Gastrocnemius medialis (tissue), 4 donors: ENCODE measurements at places on chromosomes 2 and 18.

GRCh38 chr2:172674034-172674967, 61.3 kb upstream of the RAPGEF4 start:
- DNase-seq, result no peak

- DNase-seq, result no peak
These were observed 70.3 kb upstream of the PELI1 start for GRCh38 chr2:64214281-64215115.

GRCh38 chr18:2146092-2146491, 425.2 kb downstream of the METTL4 start:
- DNase-seq, result no peak

- no peak for DNase-seq
These were observed 8.8 kb downstream of the HDAC4 start for GRCh38 chr2:239392072-239392357.

GRCh38 chr2:203993560-203993959, 57.0 kb downstream of the ICOS start:
- DNase-seq, result no peak

GRCh38 chr2:236286873-236287545, 22.8 kb upstream of the ASB18 start:
- DNase-seq, result no peak

DNA sequence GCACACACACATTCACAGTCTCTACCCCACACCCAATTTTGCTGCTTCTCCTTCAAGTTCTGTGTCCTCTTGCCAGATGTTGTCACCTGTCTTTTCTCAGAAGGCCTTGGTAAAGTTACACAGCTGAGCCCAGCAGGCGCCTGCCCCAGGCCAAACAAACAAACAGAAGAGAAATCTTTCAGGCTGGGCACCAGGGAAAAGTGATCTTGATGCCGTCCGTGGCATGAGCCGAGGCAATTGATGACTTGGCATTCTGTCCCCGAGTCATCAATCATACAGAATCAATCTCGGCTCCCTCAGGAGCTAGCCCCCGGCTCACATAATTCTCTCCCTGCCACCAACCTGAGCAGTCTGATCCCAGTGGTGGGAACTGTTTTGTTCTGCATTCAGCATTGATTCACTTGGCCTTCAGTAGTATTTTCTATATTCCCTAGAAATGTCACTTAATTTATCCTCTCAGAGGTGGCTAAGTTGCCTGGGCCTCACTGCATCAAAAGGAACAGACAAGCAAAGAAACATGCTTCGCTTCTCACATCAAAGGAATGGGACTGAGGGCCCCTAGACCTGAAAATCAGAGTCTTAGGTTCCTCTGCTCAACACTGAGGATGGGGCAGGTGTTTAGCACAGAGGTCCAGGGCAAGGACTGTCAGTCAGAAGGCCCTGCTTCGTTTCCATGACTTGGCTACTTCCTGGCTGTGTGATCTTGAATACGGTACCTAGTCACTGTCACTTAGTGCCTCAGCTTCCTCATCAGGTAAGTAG, 278.8 kb upstream of the CELF4 start:
- no peak for DNase-seq

- DNase-seq, result no peak
These were observed 14.6 kb downstream of the SLC4A3 start for GRCh38 chr2:219642069-219642454.

GRCh38 chr2:8605351-8606065, 76.3 kb upstream of the ID2 start:
- DNase-seq, result no peak

- no peak for DNase-seq
These were observed 29.7 kb downstream of the LYPD6 start for GRCh38 chr2:149360106-149360505.
